Stimulated activated CD8-positive, alpha-beta memory T cell treated with anti-CD3 and anti-CD28 coated beads, Interleukin-12 subunit alpha, Interleukin-12 subunit beta, amount 100 ng/mL, for 1 hour (primary cell): ENCODE measurements at places on chromosomes 1 and 21.
A peak's percentile ranks its signal among the peaks of the same experiment; 100 is the strongest.

DNA sequence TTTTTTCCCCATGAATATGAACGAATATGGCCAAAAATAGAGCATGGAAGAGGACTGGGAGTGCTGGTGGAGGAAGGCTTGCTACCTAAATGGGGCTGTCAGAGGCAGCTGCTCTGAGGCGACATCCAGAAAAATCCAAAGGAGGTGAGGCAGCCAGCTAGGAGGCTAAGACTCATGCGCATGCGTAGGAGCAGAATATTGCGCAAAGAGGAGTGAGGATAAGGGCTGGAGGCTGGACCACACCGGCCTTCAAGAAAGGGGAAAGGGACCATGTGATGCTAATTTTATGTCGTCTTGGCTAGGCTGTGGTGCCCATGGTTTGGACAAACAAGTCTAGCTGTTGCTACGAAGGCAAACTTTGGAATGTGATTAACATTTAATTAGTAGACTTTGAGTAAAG, 30.5 kb downstream of the HEYL start:
- no peak for DNase-seq

DNA sequence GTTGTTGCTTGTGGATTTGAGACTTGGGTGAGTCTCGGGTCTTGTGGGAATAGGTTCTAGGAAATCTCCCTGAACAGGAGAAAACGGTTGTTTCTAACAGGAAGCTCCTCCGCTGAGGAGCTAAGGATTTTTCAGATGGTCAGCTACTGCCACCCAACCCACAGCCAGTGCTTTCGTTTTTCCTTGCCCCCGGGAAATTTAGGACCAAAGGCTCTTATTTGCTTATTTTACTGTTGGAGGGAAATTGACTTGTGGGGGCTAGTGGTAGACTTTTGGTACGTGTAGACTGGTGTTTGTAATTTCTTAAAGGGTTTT, 792 bp downstream of the SNX7 start:
- no peak for DNase-seq

DNA sequence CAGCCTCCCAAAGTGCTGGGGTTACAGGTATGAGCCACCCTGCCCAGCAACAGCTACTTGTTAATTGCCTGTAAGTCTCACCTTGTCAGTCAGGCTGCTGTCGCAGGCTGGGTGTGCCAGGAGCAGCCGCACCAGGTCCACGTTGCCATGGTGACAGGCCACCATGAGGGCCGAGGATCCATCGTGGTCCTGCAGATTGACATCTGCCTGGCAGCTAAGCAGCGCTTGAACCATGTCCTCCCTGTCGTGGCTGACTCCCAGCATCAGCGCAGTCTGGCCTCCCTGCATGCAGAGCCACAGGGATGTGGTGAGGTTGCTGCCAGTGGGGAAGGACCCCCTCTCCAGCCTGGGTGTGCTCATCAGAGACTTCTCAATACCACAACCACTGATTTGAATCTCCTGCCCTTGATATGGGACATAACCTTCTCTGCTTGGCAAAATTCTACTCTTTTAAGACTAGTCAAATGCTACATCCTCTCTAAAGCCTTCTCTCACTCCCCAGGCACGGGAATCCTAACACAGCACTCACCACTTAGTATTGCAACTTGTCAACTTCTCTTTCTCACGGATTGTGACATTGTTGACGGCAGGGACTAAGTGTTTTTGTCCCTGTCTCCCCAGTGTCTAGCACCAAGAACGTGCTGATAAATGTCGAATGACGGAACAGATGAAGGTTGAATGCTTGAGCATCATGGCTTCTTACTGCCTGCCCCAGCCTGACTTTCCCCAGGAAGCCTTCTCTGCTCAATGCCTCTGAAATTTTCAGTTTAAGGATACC, 52.9 kb downstream of the L1TD1 start:
- no peak for DNase-seq

DNA sequence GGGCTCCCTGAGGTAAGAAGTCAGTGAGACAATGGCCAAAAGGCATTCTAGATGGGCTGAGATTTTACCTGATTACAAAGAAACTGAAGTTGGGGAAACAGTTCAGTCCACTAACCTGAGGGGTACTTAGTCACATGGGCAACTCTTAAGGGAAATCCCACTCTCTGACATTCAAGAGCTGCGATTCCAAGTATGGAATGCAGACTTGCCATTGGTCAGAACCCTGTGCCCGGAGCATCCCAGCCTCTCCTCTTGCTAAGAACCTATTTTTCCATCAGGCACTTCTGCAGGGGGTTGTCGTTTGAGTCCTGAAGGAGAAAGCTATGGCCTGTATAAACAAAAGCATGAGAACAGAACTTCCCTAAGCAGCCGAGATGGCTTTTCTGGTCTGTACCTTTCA, 434.9 kb upstream of the DAB1 start:
- DNase-seq: no peak

- no peak for DNase-seq
Measured at GRCh38 chr21:44325386-44326271, 13.6 kb downstream of the CFAP410 start.

GRCh38 chr1:43339584-43340232, 2.1 kb downstream of the MPL start:
- DNase-seq: no peak

DNA sequence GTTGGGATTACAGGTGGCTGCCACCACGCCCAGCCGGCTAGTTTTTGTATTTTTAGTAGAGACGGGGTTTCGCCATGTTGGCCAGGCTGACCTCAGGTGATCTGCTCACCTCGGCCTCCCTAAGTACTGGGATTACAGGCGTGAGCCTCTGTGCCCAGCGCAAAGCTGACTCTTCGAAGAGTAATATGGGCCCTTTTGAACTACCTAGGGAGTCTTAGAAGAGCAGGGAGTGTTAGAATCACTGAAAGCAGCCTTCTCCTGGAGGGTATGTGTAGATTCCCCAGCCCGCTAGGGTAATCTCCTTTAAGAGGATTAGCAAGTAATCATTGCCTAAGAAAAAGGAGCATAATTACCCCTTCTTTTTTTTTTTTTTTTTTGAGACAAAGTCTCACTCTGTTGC, 6.5 kb upstream of the MAST2 start:
- no peak for DNase-seq

- no peak for DNase-seq
Measured at GRCh38 chr1:233993651-233994050, 89.2 kb downstream of the SLC35F3 start.

DNA sequence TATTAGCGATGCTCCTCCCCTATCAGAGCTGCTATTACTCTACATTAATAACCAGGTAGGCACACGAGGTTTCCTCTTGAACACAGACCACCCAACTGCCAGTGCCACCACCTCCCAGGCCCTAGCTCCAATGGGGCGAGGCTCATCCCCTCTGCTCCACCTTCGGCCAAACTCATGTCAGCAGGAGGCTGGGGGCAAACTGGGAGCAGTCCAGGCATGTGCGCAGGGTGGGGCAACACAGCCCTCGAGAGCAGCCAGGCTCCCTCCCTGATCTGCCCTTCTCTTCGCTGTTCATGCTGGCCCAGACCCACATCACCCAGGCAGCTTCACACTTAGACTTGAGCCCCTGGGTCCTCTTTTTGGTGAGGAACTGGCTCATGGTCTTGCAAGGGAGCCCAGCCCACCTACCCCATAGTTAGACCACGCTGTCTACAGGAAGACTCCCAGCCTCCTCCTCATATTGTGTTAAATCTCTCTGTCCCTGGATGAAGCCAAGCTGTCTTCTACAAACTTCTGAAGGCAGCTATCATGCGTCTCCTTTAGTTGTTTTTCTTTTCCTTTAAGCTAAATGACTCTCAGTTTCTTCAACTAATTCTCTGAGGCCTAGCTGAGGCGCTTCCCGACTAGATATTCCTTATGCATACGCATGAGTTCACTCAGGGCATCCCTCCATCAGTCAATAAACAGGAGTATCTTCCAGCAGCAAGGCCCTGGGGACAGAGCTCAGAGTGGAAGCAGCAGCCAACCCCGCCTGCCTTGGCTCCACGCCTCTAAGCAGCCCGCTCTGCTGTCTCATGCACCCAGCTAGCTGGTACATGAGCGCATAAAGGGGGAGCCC, 12.0 kb downstream of the TMEM9 start:
- DNase-seq: no peak

- no peak for DNase-seq
Measured at GRCh38 chr1:9663257-9663656, 11.7 kb downstream of the PIK3CD start.

GRCh38 chr1:35264871-35265270, 3.6 kb upstream of the ZMYM4 start:
- DNase-seq: no peak

DNA sequence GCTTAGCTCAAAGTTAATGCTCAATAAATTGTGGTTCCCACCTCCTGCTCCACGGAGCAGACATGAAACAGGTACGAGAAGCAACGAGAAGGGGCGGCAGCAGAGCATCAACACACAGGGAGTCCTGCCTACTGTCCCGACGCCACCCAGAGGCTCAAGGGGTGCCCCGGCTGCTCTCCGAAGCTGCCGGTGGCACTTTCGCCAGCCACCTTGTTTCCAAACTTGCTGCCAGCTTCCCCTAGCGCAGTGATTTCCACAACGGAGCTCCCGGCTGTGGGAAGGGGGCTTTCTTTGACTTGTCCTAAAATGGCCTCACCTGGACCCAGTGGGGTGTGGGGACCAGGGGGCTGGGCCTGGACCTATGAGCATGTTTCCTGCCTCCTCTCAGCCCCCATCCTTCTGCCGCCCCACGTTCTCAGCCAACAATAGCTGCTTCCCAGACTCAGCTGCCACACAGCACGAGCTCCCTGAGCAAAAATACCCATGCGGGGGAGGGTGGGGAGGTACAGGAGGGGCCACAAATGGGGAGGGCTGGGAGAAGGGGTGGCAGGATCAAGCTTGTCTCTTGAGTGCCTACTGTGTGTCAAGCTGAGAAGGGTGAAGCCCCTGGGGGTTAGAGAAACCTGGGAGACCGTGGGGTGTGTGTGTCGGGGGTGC, 35.6 kb upstream of the ECE1 start:
- no peak for DNase-seq

- DNase-seq: no peak
Measured at GRCh38 chr1:6054596-6054995, 8.9 kb downstream of the KCNAB2 start.

DNA sequence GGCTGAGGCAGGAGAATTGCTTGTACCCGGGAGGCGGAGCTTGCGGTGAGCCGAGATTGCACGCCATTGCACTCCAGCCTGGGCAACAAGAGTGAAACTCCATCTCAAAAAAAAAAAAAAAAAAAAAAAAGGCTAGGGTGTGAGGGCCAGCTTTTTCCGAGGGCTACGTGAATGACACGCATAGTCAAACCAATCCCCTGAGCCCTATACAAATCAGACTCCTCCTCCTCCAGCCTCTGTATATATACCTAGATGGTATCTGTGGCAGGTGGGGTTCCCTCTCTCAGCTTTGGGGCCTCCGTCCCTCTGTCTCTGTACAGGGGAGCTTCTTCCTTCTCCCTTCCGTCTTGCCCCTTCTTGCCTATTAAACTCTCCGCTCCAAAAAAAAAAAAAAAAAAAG, 6.7 kb downstream of the S100A16 start:
- DNase-seq: no peak

DNA sequence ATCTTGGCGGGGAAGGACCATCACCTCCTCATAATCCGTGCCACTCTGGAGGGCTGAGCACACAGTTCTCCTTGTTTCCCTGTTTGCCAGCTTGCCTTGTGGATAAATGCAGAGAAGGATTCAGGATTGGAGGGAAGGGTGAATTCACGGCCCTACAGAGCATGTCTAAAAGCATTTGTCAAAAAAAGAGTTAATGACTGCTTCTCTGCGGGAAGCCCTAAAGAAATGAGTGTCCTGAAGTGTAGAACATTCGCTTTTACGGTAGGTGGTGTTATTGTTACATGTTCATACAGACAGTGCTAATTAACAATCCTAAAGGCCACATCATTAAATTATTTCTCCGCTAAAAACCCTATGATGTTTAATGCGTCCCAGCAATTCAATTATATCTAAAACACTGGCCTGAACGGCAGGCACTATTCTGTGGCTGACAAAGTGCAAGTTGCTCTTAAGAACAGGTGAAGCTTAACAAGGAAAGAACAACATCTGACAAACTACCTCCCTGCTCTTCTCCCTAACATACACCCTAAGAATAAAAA, 112.3 kb upstream of the NFIA start:
- no peak for DNase-seq

GRCh38 chr1:59360170-59360569, 63.3 kb downstream of the FGGY start:
- DNase-seq: no peak

- DNase-seq: no peak
Measured at GRCh38 chr1:171999756-172000155, 158.5 kb downstream of the DNM3 start.

DNA sequence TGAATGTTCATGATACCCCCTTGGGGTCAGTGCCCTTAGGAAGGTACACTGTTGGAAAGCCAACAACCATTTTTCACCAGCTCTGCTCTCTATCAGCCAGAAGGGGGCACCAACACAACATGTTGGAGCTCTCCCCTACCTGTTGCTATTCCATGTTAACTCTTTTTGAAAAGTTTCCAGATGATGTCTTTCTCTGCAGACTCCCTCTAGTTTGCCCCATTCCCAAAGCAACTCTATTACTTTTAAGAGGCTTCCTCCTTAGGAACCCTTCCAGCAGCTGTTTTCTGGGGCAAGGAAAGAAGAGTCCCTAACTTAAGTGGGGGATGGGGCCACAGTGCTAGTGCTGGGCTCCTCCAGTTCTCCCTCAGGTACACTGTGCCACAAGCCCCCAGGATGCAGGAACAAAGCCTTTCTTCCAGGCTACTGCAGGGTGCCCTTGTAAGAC, 22.9 kb upstream of the NDC1 start:
- DNase-seq: peak; percentile 8

DNA sequence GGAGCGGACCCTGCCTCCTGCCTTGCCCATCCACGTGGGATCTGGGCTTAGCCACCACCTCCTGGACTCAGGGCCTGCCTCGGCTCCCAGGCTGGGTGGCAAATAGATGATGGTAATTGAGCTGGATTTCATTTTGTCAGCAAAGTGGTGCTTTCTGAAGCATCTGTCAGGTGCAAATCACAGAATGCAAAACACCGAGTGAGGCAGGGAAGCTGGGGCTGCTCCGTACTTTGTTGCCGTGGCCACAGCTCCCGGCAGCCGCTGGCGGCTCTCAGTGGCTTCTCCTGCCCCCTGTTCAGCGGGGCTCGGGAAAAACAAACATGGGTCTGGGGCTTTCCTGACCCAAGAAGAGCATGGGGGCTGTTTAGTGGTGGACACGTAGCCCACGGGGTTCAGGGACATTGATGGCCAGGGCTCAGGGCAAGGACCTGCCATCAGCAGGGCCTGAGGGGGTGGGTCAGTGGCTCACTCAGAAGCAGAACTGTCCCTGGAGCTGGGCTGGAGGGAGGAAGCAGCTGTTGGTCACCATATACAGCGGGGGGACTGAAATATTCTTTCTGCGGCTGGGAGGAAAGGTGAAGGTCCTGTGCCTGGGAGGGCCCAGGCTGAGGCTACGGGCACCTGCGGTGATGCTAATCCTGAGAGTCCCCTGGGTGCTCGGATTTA, 130.0 kb upstream of the VAMP3 start:
- DNase-seq: no peak
